ENCODE measurements at places on chromosomes 11 and 22. TPM values are rescaled to one million over a fixed set of nuclear protein-coding genes. Genes with fewer than 3 reads are reported as not detected.

OR51E2 gene
- 0.08 TPM for polyA plus RNA-seq

DNA sequence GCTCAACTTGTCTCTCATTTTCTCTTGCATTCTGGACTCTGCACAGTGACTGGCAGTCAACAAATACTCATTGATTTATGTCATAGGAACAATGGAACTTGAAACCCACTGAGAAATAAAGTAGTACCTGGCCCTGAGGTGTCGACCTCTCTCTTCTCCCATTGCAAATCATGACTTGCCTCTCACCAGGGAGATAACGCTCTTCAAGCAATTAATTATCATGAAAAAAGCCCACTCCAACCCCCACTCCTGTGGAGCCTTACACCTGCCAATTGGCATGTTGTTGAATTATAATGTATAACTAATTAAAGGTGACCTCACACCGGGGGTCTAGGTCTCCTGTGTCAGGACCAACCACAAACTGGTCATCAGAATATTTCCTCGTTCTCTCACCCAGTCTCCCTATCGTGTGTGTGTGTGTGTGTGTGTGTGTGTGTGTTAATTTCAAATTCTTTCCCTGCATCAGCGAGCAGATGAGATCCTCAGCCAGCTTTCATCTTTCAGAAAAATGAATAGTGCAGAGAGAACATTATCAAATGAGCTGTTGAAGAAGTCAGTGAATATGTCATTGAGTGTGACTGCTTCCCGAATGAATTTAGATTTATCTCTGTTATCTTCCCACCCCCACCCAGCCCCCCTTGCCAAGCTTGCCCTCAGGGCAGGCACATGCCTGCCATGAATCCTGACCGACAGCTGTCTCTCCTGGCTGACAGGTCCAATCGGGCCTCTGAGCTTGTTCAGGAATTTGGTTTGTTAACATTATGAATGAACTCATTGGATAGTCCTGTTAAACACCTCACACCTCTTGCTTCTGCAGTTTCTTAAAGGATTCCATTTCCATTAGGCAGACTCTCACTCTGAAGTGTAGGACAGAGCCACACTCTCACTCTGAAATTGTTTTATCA is 357.4 kb downstream of the INSC start:
- no peak for DNase-seq

GRCh38 chr11:128804481-128804880 is 62.6 kb downstream of the KCNJ1 start:
- no peak for DNase-seq

GLB1L2 gene
- polyA plus RNA-seq = 5.0 TPM

GRCh38 chr11:69575296-69576068 is 65.5 kb upstream of the CCND1 start:
- DNase-seq = no peak

Data from left lung (tissue), 14 donors.